ENCODE measurements at places on chromosomes 5 and 9.

DNA sequence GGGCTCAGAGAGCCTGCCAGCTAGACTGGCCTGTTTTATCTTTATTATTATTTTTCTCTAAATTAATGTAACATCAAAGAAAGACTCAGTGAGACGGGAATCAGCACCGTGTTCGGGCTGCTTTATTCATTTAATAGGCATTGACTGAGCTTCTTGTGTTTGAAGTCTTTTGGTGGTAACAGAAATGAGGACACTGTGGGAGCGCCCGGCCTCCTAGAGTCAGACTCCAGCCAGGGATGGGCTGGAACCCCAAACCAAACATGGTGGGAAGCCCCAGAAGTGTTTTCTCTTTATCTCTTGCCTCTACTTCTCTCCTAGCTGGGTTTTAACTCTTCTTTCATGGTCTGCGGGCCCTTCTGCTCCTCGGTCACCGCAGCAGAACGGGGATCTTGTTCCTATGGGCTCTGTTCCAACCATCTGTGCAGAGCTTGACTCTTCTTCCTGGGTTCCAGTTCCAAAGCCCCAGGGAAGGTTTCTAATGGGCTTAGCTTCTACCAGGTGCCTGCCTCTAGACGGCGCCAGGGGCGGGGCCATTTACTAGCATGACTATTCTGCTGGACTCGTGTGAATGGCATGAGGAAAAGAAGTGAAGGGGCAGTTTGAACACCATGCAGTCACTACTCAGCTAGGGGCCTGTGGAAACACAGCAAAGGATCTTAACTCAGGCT lies 123.8 kb downstream of the FGF18 start:
- no peak for DNase-seq

GRCh38 chr5:23253621-23254198 lies 253.7 kb upstream of the PRDM9 start:
- no peak for DNase-seq

- DNase-seq, result no peak
Observed at GRCh38 chr5:125409861-125410536, 663.6 kb upstream of the ZNF608 start.

- no peak for DNase-seq
Observed at GRCh38 chr5:100517301-100517974, 17.7 kb upstream of the FAM174A start.

- no peak for DNase-seq
Observed at GRCh38 chr5:50684721-50685120, 18.3 kb downstream of the PARP8 start.

- no peak for DNase-seq
Observed at GRCh38 chr5:15794052-15794985, 294.3 kb downstream of the FBXL7 start.

DNA sequence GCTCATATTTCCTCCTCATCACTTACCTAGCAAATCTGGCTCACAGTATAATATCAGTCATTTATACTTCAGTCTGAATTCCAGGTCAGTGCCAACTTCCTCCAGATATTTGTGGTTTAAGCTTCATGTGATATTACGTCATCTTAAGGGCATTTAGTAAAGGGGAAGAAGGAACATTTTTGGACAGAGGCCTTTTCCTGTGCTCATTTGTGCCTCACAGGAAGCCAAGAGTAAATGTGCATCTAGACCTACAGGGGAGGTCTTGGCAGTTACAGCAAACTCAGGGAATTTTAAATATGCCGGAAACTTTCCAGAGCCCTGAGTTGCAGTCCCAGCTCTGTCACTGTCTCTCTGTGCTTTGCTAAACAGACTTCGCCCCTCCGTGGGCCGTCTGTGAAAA lies 12.3 kb upstream of the KCNIP1 start:
- no peak for DNase-seq

Data from activated T-helper 1 cell treated with anti-CD3 and anti-CD28 coated beads, Interleukin-2, amount 50 U/mL, for 16 hours (primary cell).